ENCODE measurements at places on chromosomes 12 and 14. TPM values are rescaled to one million over a fixed set of nuclear protein-coding genes. Genes with fewer than 3 reads are reported as not detected.

The TNFRSF1A gene
- total RNA-seq: 283 TPM

The IL31 gene
- total RNA-seq: not detected

The OASL gene
- 0.51 TPM for total RNA-seq

The ESPL1 gene
- total RNA-seq: 12.3 TPM

The DPF3 gene
- 0.28 TPM for total RNA-seq

The TCL1B gene
- total RNA-seq: not detected

The GPR84 gene
- total RNA-seq: not detected

The TAS2R9 gene
- not detected for total RNA-seq

The PIWIL1 gene
- total RNA-seq: 0.07 TPM

The NPFF gene
- not detected for total RNA-seq

The KCNA5 gene
- total RNA-seq: not detected

The ACADS gene
- total RNA-seq: 7.3 TPM

The SIX1 gene
- 11.3 TPM for total RNA-seq

The TAS2R31 gene
- total RNA-seq: not detected

The SLC6A15 gene
- 13.4 TPM for total RNA-seq

The NPAS3 gene
- not detected for total RNA-seq

The NANOG gene
- total RNA-seq: under 0.01 TPM

The AICDA gene
- total RNA-seq: not detected

The FAM181A gene
- 0.99 TPM for total RNA-seq

The DNAH10 gene
- total RNA-seq: 0.07 TPM

The GNG2 gene
- 1.2 TPM for total RNA-seq

The NAP1L1 gene
- total RNA-seq: 317 TPM

The KRT78 gene
- 2.2 TPM for total RNA-seq

The TAS2R42 gene
- not detected for total RNA-seq

The CYP27B1 gene
- 10.4 TPM for total RNA-seq

The POTEG gene
- not detected for total RNA-seq

The ACOT4 gene
- total RNA-seq: 2.0 TPM

Data from airway epithelial cell (primary cell).